NCI-H1105 treated with DMSO at 0.1 percent for 48 hours (cell line): ENCODE measurements at places on chromosomes 7 and 10.

DNA sequence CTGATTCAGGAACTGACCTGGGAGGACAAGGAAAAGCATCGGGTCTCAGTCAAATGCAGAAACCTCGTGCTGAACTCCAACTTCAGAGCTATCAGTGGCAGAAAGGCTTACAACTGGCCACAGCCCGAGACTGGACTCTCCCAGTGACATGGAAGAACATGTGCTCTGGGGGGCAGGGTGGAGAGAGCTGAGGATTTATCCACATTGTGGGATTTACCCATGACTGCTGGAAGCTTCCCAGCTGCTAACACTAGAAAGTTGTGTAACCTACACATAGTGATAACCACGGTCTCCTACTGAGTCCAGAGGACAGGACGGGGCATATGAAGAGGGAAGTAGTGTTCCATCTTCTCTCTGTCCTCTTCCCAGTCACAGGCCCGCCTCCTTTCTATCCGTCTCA is 103.4 kb downstream of the ITIH5 start:
- no peak for DNase-seq

GRCh38 chr10:60990663-60991062 is 46.7 kb upstream of the RHOBTB1 start:
- no peak for DNase-seq

- peak; percentile 16 for DNase-seq
Observed at GRCh38 chr10:75250934-75251333, 15.2 kb upstream of the COMTD1 start.

DNA sequence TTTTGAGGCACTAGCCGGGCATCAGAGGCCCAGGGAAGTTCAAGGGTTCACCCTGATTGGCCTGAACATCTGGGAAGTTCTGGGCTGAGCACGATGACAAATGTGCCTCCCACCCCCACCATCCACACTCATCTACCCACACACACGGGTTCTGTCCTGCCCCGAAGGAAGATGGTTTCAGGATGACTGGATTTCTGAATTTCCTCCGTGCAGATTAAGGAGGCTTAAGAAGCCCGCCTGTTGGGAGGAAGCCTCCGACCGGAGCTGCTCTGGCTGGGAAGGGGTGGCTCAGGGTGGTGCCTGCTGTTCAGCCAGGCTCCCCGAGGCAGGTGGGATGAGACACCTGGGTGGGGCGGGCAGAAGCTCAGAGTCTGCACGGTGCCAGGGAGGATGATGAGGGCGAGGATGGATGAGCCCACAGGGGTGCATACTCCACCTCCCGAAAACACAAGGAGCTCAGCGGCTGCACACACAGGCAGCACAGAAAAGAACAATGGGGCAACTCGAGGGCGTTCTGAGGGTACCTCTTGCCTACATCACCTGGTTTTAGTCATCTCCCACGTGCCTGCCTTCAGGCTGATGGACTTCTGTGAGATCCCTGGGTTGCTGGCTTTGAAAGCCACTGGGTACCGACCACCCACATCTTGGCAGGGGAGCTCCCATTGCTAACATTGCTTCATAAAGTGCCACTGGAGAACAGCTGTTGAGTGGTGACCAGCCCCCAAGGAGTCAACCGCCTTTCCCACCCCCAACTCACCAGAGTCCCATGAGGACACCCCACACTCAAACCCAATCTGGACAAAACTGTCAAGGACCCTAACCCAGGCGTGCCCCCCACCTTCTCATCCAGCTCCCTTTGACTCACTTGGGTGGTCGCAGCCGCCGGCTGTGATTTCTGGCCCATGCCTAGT is 41.2 kb downstream of the CALML3 start:
- no peak for DNase-seq

DNA sequence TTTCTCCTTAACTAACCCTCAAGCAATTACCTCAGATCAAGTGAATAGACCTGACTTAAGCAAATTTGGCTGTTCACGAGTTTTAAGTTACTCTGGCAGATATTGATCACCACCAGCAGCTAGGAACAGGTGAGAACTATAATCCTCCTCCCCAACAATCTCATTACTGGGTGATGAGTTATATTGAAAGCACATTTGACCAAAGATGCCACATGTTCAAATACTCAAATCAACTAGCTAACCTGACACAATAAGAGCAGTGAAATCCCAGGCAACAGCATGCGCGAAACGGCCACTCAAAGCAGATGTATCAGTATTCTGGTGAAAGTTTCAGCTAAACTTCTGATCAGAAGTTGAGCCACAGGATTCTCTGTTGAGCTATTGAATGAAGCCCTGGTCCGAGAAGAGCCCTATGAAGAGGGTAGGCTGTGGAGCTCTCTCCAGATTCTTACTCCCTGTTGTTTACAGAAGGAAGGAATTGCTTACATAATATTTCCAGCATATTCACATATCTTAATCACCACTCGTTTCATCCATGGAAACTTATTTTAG is 52.6 kb downstream of the CAV1 start:
- DNase-seq, result no peak

DNA sequence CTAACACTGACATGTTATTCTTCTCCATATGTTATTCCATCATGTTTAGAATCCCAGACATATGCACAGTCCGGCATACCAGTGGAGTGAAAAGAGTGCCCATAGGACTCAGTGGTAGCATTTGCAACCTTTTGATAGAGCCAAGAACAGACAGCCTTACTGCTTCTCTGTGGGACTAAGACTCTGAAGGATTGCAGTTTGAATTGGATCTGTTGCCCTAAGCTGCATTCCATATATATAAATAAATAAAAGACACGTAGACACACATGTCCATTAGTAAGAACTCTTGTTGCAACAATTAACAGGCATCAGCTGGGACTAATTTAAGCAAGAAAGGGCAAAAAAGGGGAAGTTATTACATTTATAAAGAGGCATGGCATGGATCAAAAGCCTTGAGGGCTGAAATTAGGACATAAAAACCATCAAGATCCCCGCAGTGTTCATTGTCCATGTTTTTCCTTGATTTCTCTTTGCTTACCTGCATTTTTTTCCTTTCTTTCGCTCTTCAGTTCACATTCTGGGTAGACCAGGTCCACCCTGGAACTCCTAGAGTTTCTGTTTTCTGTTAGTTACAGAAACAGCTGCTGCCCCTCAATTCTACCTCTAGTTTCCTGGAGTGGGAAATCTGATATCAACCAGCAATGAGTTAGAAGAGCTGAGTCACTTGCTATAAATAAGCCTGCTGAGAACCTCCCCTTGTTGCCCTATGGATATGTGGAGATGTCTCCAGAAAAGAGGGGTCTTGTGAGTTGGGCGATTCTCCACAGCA is 132.4 kb downstream of the SORCS1 start:
- DNase-seq, result no peak

GRCh38 chr10:86065711-86066251 is 300.8 kb downstream of the GRID1 start:
- DNase-seq, result no peak

GRCh38 chr7:55179931-55180682 is 161.3 kb downstream of the EGFR start:
- no peak for DNase-seq

DNA sequence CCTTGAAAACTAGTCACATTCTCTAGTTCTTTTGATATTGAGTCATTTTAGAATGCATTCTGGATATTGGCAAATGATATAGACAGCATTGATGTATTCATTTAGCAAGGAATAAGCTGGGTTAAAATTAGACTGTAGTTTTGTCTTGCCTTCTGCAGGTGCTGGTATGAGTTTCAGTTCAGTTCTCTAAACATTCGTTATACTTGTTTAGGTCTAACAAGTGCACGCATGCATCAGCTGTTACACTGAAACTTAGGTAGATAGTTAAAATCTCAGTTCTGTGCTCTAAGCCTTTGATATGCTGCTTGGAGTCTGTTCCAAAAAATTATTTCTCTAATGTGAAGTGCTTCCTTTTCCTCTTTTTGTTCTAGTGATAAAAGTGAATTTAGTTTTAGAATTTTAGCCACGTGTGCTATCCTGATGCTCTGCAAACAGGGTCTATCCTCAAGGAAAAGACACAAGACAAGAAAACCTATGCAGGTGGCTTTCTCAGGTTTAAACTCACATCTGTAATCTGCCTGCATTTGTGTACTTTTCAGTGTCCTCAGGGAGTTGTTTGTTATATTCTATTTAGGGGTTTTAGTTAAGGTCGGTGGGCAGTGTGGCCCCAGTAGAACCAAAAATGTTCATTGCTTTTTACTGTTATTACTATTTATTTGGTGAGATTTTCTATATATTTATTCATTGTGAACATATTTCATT is 409.0 kb downstream of the CDC14C start:
- DNase-seq, result no peak

GRCh38 chr10:75013522-75013921 is 97.9 kb upstream of the SAMD8 start:
- no peak for DNase-seq

- DNase-seq, result no peak
Observed at GRCh38 chr7:41503438-41503837, 199.5 kb downstream of the INHBA start.

GRCh38 chr10:93968540-93968945 is 25.2 kb upstream of the PLCE1 start:
- no peak for DNase-seq

DNA sequence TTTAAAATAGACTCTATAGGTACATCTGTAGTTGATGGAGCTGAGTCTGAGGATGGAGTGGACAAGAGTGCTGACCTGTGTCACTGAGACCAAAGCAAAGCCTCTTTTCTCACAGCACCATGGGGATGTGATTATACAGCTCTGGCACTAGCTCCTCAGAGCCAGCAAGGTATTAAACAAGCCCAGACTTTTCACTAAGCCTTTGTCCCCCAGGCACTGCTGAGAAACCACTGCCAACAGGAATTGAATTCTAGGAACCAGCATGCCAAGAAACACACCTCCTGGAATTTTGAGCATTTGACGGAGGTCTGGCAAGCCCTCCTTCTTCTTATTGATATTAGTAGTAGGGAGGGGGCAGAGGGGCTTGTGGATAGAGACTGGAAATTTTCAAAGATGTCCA is 147.0 kb downstream of the C1GALT1 start:
- DNase-seq, result peak; percentile 20

- DNase-seq, result no peak
Observed at GRCh38 chr7:45978010-45978681, 57.1 kb upstream of the IGFBP3 start.

GRCh38 chr7:6640246-6640721 is 3.2 kb downstream of the ZNF316 start:
- DNase-seq, result no peak
